ENCODE measurements at places on chromosomes 5 and 9. TPM values are rescaled to one million over a fixed set of nuclear protein-coding genes. Genes with fewer than 3 reads are reported as not detected.

- peaks cover 3% of the 10 kb centered on the region for H3K4me1 ChIP-seq
- H3K27ac ChIP-seq: no peak overlapping the region
- H3K4me3 ChIP-seq: no peak overlapping the region
Measured at GRCh38 chr9:89985068-89985467, 380.3 kb downstream of the GADD45G start.

DNA sequence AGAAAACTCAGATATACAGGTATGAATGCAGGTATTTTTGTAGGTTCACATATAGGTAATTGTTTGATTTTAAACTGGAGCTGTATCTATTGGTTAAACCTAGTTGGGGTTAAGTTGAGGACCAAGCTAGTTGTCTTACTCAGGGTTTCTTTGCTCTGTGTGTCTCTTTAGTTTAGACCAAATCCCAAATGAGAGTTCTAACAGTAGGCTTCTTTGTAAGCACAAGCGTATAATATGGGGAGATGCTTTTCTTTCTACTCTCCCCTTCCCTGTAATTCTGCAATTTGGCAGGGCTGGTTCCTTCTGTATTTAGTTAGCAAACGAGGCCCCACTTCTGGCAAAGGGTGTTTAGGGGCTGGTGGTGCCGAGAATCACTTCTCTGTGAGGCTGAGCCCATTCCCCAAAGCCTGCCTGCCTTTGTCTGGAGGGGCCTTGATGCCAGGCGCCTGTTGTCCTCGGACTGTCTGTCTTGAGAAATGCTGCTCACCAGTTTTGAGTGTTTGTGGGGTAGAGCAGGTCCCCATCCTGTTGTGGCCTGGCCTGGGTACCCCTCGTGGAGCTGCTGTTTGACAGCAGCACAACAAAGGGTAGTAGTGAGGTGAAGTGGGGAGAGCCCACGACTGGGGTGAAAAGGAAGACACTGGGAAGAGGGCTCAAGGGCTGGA is 259.3 kb downstream of the FANCC start:
- DNase-seq: no peak
- peak overlapping the region; percentile 80 for H3K4me3 ChIP-seq
- H3K36me3 ChIP-seq: peaks cover 2% of the 10 kb centered on the region
- no peaks in the 10 kb centered on the region for H3K27me3 ChIP-seq
- H3K27ac ChIP-seq: peak overlapping the region; percentile 97
- H3K4me1 ChIP-seq: peaks cover 100% of the 10 kb centered on the region

DNA sequence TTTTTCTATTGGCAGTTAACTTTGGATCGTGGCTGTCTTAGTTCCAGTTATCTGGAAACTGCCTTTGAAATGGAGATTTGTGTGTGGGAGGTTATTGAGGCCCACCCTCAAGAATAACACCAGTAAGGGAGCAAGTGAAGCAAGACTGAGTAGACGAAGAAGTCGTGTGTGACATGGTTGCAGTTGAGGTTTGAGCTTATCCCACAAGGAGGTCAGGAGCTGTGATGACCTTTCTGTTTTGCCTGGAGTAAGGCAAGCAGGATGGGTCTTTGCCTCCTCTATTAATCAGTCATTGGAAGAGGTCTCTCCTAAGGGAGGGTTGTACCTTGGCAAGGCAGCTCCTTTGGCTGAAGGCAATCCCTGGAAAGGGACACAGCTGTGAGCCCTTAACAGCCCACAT is 49.6 kb upstream of the CTXN3 start:
- no peak for DNase-seq
- no peak overlapping the region for H3K27ac ChIP-seq
- no peaks in the 10 kb centered on the region for H3K27me3 ChIP-seq
- no peaks in the 10 kb centered on the region for H3K36me3 ChIP-seq

GRCh38 chr9:71524996-71525580 is 243.2 kb downstream of the CEMIP2 start:
- no peak for DNase-seq
- H3K4me1 ChIP-seq: no peaks in the 10 kb centered on the region
- no peaks in the 10 kb centered on the region for H3K36me3 ChIP-seq
- H3K27ac ChIP-seq: no peak overlapping the region
- no peaks in the 10 kb centered on the region for H3K27me3 ChIP-seq

- H3K36me3 ChIP-seq: no peaks in the 10 kb centered on the region
- no peak for DNase-seq
- peaks cover 27% of the 10 kb centered on the region for H3K4me1 ChIP-seq
- peak overlapping the region; percentile 58 for H3K27ac ChIP-seq
- no peaks in the 10 kb centered on the region for H3K27me3 ChIP-seq
- no peak overlapping the region for H3K4me3 ChIP-seq
Measured at GRCh38 chr5:137142346-137142745, 356.8 kb downstream of the SPOCK1 start.

DNA sequence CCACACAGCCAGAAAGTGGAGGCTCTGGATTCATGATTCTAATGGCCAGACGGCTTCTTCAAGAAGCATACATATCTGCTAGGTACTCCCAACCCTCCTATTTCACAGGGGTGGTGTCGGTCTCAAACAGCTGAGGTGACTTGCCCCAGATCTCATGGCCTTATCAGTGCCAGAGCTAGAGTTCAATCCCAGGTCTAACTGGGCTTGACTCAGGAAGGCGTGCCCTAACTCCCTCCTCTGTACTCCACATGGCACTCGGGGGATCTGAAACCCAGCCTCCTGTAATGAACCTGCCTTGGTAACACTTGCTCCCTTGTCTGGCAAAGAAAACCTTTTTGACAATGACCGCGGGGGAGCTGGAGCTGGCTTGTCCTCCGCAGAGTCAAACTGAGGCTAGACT is 2.1 kb downstream of the QRFP start:
- H3K36me3 ChIP-seq: peaks cover 7% of the 10 kb centered on the region
- no peak for DNase-seq
- peak overlapping the region; percentile 44 for H3K27ac ChIP-seq
- peaks cover 26% of the 10 kb centered on the region for H3K4me1 ChIP-seq

DNA sequence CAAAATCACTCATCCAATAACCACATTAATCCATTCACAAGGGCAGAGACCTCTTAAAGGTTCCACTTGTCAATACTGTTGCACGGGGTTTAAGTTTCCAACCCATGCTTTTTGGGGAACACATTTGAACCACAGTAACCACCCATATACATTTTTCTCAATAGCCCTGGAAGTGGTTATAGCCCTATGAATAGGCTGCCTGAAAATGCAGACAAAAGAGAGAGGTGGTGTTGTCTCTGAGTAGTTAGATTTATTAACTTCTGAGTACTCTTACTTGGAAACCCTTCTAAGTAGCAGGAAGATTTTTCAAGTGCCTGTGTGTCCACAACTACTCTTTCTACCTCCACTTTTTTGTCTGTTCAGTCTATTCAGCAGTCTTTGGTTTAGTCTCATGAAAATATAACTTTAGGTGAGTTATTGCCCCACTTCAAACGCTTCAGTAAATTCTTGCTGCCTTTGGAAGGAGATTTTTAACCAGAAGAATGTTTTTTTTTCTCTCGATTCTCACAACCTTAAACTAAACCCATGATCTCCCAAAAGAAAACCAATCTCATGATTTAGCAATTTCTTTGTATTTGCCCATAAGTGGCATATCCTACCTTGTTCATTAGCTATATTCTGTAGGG is 42.6 kb downstream of the ARHGEF28 start:
- no peak overlapping the region for H3K27ac ChIP-seq
- H3K27me3 ChIP-seq: no peaks in the 10 kb centered on the region
- H3K36me3 ChIP-seq: no peaks in the 10 kb centered on the region

MEGF10 gene
- 1.1 TPM for total RNA-seq

MARVELD2 gene
- 24.5 TPM for total RNA-seq

ADAMTS13 gene
- 2.5 TPM for total RNA-seq

F2RL1 gene
- 15.8 TPM for total RNA-seq

PCDHB12 gene
- 1.7 TPM for total RNA-seq

PCDHGA5 gene
- total RNA-seq: 2.1 TPM

All from esophagus squamous epithelium (tissue), 5 donors.